ENCODE measurements at places on chromosomes 11 and 22. TPM values are rescaled to one million over a fixed set of nuclear protein-coding genes. Genes with fewer than 3 reads are reported as not detected.

DNA sequence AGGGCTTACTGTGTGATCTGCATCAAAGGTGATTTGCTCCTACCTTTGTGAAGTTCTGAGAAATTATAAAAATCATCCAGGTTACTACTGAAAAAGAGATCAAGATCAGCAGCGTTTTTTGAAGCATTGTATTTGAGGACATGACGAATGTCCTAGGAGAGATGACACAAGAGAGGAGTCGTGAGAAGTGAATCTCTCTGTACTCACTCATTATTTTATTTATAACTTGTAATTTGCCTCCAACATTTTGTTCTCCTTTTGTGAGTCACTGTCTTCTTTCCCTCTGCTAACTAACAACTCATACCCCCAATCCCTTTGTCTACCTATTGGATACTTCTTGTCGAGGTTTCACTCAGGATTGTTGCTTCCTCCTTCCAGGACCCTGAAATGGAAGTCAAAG lies 8.6 kb downstream of the NXPE1 start:
- no peak overlapping the region for H3K27ac ChIP-seq
- DNase-seq, result no peak
- H3K4me1 ChIP-seq, result no peaks in the 10 kb centered on the region

DNA sequence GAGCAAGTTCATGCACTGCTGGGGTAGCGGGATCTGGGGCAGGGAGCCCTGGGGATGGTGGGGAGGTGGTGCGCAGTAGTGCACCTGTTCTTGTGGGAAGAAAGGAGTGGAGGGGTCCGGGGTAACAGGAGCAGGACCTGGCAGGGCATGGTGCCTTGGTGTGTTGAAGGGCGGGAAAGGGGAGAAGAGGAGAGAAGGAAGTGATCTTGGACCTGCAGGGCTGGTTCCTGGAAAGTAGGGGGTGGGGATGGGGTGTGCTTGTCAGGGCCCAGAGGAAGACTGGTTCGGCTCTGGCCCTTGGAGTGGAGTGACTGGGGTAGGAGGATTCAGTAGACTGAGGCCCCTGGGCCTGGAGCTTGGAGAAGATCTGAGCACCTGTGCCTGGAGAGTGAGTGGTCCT lies 10.9 kb upstream of the CAPN5 start:
- no peak overlapping the region for H3K4me3 ChIP-seq

DNA sequence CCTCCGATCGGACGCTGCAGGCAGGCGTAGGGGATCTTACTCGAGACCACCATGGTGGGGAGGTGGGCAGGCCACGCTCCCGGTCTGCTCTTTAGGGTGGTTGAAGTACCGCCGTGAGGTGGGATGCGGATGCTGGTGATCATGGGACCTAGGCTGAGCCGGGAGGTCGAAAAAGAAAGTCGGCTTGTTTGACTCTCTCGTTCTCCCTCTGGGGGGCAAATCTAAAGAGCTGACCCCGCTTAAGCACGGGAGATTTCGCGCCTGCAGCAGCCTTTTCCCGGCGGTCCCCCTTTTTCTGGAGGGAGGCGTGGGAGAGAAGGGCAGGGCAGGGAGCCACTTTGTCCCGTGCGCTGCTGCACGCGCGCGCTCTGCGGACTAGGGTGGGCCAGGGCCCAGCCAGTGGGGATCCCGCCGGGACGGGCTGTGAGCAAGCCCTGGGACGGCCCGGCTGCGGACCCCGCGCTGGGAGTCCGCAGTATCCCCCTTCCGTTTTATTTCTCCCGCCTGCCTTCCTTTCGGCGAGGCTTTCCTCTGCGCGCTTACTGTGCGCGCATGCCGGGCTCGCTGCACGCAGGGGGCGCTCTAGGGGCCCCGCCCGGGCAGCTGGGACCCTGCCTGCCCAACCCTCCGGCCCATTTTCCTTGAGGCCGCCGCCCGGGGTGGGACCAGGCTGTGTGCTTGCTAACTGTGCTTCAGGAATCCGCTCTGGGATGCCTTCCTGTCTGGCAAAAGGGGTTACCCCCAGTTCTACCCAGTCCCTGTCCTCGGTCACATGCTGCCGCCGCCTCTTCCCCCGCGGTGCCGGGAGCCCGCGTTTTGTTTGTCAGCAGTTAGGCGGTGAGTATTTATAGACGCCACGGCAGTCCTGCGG lies 81.0 kb downstream of the PRR5L start:
- peaks cover 34% of the 10 kb centered on the region for H3K27me3 ChIP-seq
- peak overlapping the region; percentile 68 for H3K4me3 ChIP-seq
- peak; percentile 69 for DNase-seq

CNTF gene
- polyA plus RNA-seq, result 0.58 TPM

KCNQ1 gene
- 1.9 TPM for polyA plus RNA-seq

DNA sequence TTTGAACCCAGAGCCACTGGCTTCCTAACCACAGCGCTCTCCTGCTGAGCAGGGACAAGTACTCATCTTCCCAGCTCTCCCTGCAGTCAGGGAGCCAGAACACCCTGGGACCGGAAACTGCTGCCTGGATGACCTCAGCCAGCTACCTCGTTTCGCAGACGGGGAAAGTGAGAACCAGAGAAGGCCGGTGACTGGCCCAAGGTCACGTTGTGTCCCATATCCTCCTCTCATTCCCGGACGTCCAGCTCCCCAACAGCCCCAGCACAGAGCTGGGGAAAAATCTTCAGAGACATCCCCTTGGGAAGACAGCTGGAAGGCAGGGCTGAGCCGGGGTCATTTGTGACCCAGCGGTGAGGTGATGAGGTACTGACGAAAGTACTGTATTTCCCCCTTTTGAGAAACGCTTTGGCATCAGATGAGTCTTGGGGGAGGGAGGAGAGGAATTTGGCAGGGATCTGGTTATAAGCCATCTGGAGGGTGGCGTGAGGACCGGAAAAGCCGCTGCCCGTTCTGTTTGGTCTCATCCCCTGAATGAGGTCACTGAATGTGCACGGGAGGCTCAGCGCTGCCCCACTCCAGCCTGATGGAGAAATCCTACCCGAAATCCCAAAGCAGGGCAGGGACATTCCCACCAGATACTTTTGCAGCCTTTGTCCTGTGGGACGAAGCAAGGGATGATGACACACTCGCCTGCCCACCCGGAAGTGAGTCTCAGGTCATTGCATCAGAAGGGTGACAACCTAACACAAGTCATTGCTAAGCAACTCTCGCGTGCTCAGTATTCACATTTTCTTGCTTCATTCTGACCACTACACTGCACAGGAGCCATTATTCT lies 41.1 kb downstream of the LIF start:
- H3K4me3 ChIP-seq, result no peak overlapping the region
- H3K27me3 ChIP-seq, result peaks cover 13% of the 10 kb centered on the region

MPEG1 gene
- 9.7 TPM for polyA plus RNA-seq

DNA sequence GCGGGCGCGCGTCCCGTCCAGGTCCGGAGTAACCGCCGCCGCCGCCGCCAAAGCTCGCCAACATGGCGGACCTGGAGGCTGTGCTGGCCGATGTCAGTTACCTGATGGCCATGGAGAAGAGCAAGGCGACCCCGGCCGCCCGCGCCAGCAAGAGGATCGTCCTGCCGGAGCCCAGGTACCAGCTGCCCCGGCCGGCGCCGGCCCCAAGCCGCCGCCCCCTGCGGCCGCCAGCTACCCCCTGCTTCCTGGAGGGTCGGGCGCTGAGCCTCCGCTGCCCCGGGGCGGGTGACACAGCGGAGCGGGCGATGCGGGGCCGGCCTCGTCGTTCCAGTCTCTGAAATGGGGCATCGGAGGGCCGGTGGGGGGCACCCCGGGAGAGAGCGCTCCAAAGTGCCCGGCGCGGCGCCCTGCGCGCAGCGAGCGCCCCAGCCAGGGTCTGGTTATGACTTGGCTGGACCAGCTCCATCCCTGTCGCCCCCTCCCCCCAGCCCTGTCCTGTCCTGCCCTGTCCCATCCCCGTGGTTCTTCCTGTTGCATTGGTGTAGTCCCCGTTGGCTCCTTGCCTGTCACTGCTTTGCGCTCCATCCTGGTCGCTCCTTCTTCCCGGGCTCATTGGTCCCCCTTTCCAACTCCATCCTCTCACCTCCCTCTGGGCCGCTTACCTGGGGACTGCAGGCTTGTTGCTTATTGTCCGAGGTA lies 653 bp downstream of the GRK3 start:
- H3K27ac ChIP-seq, result no peak overlapping the region
- DNase-seq, result peak; percentile 56
- H3K4me3 ChIP-seq, result peak overlapping the region; percentile 67
- H3K36me3 ChIP-seq, result no peaks in the 10 kb centered on the region
- H3K4me1 ChIP-seq, result peaks cover 23% of the 10 kb centered on the region

GRCh38 chr11:335779-336658 lies 15.4 kb upstream of the IFITM3 start:
- H3K4me1 ChIP-seq, result peaks cover 45% of the 10 kb centered on the region
- H3K4me3 ChIP-seq, result no peak overlapping the region
- H3K27ac ChIP-seq, result peak overlapping the region; percentile 97
- DNase-seq, result peak; percentile 92
- no peaks in the 10 kb centered on the region for H3K27me3 ChIP-seq

DNA sequence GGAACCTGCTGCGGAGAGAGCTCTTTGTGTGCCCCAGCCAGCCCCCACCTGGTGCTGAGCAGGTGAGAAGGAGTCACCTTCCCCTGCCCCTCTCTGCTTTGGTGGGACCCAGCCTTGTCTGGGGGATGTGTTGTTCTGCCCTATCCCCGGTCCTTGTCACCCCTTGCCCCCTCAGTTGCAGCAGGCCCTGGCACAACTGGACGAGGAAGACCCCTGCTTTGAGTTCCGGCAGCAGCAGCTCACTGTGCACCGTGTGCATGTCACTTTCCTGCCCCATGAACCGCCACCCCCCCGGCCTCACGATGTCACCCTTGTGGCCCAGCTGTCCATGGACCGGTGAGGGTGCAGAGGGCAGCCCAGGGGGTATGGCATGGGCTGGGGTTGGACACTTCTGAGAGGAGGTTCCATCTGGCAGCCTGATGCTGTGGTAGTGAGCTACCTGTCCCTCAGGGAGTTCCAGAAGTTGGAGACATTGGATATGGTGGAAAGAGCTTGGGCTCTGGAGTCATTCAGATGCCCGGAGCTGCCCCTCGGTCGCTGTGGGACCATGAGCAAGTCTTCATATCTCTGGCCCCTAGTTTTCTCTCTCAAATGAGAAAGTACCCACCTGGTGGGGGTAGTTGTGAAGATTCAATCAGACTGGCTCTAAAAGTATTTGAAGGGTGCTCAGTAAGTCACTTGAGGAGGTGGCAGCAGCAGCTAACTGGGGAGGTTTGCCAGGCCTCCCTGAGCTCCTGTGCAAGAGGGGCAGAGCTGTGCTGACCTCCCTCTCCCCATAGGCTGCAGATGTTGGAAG lies 4.3 kb downstream of the LARGE2 start:
- H3K27ac ChIP-seq, result no peak overlapping the region
- H3K36me3 ChIP-seq, result peaks cover 12% of the 10 kb centered on the region
- peaks cover 17% of the 10 kb centered on the region for H3K4me1 ChIP-seq
- H3K4me3 ChIP-seq, result no peak overlapping the region
- DNase-seq, result no peak

CASP1 gene
- polyA plus RNA-seq, result 7.0 TPM

GPR83 gene
- 0.18 TPM for polyA plus RNA-seq

DNA sequence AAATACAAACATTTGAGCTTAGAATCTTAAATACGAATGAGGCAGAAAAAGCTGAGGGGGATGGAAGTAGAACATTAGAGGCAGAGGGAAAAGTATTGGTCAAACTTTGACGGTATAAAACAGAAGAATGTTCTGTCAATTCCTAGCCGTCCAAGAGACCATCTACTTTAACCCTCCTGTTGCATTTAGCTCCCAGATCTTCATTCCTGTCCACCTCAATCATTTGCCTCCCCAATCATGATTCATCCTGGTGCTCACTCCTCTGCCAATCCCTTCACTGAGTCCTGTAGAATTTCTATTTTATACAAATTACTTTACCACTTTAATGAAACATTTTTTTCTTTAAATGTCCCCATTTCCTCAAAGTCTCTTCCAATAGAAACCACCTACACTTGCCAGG lies 28.2 kb downstream of the C2CD3 start:
- H3K4me3 ChIP-seq, result no peak overlapping the region
- no peak for DNase-seq
- peaks cover 2% of the 10 kb centered on the region for H3K36me3 ChIP-seq

- H3K27ac ChIP-seq, result no peak overlapping the region
- H3K27me3 ChIP-seq, result no peaks in the 10 kb centered on the region
- H3K4me3 ChIP-seq, result no peak overlapping the region
- H3K4me1 ChIP-seq, result peaks cover 13% of the 10 kb centered on the region
These were observed 49.5 kb downstream of the IGF2 start for GRCh38 chr11:2089536-2090165.

DNA sequence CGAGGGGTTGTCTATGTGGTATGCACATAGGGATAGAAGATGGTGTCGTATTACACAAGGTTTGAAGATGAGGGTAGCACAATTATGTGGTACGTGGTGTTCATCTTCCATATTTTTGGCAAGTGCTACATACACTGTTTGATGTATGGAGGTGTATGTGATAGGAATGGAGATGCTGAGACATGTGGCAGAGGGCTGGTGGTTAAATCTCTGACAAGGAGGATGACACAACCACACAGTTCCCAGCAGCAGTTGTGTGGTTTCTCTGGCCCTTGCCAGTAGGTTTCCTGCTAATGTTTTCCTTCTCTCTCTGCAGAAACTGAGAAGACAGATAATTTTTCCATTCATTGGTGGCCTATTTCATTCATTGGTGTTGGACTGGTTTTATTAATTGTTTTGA lies 17.0 kb downstream of the NCR3LG1 start:
- no peaks in the 10 kb centered on the region for H3K27me3 ChIP-seq
- H3K4me1 ChIP-seq, result no peaks in the 10 kb centered on the region
- H3K36me3 ChIP-seq, result no peaks in the 10 kb centered on the region

DNA sequence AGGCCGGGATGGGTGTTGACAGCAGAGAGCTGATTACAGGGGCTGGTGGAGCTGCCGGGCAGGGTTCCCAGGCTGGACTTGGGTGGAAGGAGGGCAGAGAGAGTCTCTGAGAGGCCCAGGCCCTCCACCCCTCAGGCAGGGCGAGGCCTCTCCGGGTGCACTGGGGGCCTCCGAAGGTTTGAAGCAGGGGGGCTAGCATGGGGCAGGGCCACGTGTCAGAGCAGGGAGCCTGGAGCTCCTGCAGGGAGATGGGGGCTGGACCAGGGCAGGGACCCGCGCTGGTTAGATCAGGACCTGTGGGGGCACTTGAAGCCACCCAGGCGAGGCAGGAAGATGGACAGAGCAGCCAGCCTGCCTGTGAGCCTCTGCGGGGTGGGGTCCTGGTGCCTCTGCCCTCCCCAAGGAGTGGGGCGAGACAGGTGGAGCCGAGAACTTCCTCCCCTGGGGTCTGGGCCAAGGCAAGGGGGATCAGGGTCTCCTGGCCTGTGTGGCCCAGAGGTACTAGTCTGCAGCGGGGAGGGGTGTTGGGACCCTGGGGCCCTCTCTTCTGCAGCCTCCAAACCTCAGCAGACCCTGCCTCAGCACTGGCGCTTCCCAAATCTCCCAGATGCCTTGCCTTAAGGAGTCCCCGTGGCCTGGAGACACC lies 911 bp downstream of the PANX2 start:
- no peaks in the 10 kb centered on the region for H3K36me3 ChIP-seq
- no peaks in the 10 kb centered on the region for H3K4me1 ChIP-seq
- DNase-seq, result no peak

Data from muscle of leg (tissue), 16 donors.